AG08395 (cell line): ENCODE measurements at places on chromosomes 12 and 14.

DNA sequence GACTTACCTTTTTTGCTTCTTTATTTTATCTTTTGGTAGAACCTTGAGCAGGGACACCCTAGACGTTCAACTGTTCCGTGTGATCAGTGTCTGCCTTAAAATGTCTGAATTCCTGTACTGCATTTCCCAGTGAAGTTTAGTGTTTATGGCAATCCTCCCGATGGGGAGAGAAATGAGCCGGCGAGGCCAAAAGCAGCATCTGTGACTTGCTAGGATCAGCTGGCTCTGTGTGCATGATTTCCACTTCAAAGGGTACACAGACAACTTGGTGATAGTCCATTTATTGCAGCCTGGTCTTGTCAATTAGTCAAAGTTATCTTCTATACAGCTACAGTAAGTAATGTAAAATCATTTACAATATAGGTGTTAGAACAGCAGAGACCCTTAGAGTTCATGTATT lies 768.5 kb downstream of the DIO2 start:
- DNase-seq = no peak

DNA sequence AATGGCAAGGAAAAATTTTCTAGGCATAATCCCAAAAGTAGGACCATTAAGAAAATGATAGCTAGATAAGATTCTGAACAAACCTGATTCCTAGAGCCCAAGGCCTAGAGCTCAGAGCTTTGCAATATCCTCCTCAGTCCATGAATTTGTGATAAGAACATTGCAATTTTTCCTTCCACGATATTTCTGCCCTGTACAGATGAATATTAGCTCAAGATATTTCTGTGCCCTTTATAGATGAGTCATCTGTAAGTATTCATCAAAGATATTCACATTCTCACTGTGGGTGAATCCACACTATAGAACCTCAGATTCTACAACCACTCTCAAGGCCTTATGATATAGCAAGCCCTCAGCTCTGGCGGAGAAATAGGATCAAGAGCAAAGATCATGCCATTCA lies 37.5 kb downstream of the EAPP start:
- DNase-seq = no peak

- peak; percentile 55 for DNase-seq
Measured at GRCh38 chr12:84757978-84758377, 154.6 kb downstream of the SLC6A15 start.

DNA sequence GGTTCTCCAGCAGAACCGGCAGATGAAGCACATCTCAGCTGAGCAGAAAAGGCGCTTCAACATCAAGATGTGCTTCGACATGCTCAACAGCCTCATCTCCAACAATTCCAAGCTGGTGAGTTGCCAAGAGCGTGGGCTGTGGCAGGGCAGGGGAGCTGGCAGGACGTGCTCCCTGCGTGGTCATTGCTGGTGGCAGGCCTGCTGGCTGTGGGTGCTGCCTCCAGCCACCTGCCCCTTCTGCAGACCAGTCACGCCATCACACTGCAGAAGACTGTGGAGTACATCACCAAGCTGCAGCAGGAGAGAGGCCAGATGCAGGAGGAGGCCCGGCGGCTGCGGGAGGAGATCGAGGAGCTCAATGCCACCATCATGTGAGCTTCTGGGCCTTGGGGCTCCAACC lies 35.8 kb downstream of the IL31 start:
- DNase-seq = no peak

- no peak for DNase-seq
Measured at GRCh38 chr12:113142173-113142885, 6.8 kb upstream of the RASAL1 start.

GRCh38 chr12:45655743-45656142 lies 73.8 kb upstream of the ARID2 start:
- no peak for DNase-seq
